CD4-positive, CD25-positive, alpha-beta regulatory T cell (primary cell): ENCODE measurements at places on chromosomes 7 and 10.

DNA sequence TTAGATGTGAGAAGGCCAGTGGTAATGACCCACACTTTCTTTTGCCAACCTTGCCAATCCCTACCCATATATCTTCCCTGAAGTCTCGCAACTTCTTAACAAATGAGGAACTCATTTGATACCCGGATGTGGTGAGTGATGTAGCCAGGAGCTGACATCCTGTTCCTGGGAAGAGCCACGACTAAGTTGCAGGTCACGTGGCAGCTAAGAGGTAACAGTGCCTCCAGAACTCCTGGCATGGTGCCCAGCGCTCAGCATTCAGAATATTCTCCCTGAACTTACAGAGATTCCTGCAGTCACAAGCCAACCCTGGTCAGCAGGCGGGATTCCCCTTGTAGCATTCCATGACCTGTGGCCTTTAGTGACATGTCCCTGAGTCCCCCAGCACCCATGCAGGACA, 282.5 kb downstream of the GALNT17 start:
- DNase-seq, result no peak

DNA sequence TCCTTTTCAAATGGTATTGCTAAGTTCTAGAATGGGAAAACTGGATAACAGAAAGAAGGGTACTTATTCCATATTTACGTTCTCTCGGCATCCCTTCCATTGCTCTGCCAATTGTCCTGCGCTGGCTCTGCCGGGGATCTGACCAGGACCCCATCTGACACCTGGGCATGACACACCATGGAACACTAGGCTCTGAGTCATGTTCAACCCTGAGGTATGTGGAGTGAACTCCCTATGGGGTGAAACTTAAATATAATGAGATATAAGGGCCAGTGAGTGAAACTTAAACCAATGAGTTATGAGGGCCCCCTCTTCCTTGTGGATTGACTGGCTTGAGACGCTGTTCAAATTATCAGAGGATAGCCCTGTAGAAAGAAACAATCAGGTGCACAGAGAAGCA, 55.1 kb upstream of the ZEB1 start:
- DNase-seq, result no peak

DNA sequence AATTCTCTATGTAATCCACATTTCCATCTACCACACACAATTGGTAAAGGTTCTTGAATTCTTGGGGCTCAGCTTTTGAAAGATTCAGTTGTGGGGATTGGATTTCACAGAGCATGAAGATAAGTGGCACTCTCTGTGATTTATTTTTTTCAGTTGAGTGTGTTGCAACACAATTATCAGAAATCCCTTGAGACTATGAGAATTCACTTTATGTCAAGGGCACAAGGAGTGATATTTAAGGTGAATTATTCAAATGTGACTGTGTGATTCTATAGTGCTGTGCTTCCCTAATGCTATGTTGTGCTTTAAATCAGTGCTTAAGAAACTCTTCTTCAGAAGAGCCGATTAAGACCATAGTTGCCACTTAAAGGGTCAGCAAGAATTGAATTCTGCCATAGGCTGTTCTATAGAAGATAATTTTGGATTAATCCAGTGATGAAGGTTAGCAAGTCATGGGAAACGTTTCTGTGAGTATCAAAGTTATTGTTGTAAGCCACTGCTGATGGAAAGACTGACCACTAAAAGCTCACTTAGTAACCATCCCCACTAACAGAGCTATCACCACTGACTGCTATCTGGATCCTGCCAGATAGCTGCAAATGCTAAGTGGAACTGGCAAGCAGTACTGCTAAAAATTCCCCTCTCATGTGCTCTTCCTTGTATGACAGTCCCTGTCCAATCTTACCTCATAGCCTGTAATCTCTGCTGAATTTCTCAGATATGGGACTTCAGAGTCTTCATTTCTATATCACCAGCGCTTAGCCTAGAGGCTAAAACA, 134.0 kb upstream of the SEMA3D start:
- no peak for DNase-seq

DNA sequence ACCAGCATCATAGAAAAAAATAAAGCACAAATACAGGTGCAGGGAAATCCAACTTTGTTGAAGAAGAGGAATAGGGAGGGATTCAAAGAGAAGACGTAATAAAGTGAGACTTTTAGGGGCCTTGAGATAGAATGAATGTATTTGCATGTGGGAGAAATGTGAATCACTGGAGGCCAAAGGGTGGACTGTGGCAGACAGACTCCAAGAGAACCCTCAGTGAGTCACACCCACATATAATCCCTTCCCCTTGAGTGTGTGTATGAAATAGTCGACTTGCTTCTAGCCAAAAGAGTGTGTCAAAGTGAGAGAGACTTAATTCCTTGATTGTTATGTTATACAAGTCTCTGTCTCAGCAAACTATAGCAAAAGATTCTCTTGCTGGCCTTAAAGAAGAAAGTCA, 101.3 kb upstream of the GHITM start:
- no peak for DNase-seq

GRCh38 chr7:140330595-140330994, 67.7 kb downstream of the SLC37A3 start:
- DNase-seq, result no peak

DNA sequence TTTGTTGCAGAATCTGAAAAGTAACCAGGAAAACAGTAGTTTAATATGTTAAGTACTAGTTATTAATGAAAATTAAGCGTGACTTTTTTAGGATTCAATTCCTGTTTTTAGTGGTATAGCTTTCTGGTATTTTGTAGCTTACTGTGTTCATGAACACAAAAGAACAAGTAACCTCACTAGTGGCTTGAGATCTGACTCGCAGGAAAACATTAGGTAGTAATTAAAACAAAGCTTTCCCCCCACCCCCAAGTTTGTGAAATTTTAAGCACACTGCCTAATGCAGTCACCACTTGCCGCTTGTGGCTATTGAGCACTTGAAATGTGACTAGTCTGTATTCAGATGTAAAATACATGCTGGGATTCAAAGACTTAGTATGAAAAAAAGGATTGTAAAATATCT, 102.5 kb upstream of the RPA3 start:
- no peak for DNase-seq

DNA sequence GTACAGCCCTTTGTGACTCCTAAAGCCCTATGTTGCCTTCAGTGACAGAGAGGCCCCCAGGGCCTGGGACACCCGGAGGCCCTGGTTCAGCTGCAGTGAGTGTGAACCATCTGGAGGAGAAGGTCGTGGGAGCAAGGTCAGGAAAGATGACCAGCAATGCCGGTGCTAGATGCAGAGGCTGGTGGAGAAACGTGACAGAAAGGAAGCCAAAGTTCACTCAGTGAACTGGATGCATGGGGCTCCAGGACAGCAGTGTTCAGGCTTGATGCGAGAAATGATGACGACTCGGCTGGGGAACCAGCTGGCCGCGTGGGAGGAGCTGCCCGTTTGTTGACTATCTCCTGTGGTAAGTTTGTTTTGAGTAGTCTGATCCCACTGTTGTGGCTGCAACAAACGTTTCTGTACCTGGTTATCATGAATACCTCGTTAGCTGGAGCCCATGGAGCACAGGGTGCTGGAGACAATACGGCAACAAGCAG, 54.1 kb upstream of the MKRN1 start:
- no peak for DNase-seq

DNA sequence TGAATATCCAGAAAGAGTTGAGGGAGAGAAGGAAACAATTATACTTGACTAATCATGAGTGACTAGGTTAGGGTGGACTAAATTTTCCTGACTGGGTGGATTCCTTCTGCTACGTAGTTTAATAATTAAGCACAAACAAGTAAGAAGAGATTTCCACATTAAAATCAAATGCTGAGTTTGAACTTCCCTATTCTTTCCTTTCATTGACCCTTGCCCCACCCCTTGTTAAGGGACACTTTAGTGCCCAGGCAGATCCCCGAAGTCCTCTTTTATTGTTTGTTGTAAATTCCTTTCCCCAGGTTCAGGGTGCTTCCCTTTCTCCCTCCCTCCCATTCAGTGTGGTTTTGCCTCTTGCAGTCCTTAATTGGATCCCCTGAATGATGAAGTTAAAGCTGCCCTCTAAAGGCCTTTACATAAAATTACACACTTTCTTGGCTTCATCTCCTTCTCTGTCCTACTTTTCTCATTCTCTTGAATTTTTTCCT, 8.8 kb upstream of the SPAM1 start:
- DNase-seq, result peak; percentile 1

DNA sequence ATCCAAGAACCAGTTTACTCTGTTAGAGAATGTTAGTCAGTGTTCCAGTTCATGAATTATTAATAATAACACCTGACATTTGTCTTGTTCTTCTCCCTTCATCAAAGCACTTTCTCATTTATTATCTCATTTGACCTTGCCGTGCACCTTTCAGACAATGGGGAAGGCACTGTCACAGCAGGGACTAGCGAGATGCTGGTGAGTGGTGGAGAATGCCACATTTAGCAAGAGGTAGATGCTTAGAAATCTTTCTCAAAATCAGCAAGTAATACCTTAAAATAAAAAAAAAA, 34.2 kb upstream of the XRCC2 start:
- DNase-seq, result no peak

GRCh38 chr10:78405231-78405630, 371.6 kb downstream of the RPS24 start:
- no peak for DNase-seq

- no peak for DNase-seq
These were observed 75.2 kb upstream of the PRR15 start for GRCh38 chr7:29488203-29488970.

- DNase-seq, result no peak
These were observed 99.6 kb downstream of the DNAH11 start for GRCh38 chr7:21642422-21642821.

GRCh38 chr7:27073076-27073475, 22.7 kb downstream of the HOXA1 start:
- DNase-seq, result no peak

DNA sequence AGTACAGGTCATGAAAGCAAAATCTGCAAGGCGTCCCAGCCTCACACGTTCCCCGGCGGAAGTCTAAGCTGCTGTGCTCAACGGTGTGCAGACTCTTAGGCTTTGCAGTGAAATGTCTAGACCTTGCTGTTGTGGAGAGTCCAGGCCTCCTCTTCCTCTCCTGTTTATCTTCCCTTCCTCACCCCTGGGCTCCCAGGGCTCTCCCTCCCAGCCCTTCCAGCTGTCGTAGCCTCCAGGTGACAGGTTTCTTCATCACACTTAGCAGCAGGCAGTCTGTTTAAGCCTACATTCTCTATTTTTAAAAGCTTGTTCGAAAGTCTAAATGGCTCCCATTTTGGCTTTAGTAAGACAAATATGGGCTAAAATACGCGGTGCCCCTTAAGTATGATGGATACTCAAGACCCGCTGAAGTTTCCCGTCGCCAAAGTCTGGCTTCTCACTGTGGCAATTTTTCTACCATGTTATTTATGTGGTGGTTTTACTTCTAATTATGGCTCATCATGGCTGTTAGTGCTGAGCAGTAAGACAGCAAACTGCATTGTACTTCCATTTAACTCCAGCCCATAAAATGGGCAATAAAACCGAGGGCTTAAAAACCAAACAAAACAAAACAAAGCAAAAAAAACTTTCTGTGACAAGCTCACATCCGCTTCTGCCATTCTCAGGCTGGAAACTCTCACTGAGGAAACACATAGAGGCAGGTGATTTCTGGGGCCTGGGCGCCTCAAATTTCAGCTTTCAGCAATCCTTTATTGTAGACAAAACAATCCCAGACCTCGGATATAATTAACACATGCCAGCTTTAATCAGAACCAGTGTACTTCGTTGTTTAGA, 243.2 kb downstream of the SNX10 start:
- no peak for DNase-seq

DNA sequence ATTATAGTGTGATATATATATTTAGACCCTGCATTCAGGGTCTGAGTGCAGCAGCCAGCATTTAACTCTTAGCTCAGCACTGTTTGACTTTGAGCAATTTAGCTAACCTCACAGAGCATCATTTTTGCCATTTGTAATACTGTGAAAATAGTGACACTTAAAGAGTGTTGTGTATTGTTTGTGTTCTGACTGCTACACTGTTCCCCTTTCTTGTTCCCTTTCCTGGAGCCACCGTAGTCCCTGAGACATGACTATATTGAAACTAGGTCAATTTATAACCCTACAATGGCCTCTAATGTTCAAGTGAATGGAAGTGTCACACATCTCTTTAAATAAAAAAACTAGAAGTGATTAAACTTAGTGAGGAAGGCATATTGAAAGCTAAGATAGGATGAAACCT, 20.3 kb upstream of the CD36 start:
- no peak for DNase-seq

- DNase-seq, result no peak
These were observed 12.3 kb downstream of the CNPY1 start for GRCh38 chr7:155533827-155534690.

DNA sequence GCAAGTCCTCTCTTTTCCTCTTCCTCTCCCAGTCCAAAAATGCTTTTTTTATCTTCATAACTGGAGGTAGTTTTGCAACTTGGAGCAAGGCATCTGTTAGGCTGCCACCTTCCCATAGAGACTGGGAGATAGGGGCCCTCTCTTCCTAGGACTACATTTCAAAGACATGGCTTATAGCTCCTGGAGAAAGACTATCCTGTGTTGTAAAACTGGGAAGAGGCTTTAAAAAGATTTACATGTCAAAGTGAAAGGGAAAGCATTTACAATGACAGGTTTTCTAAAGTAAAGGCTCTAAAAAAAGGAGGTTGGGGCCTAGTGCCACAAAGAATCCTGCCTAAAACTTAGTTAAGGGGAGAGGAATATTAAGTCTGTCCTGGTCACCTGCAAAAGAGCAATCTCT, 82.2 kb upstream of the SEMA3E start:
- DNase-seq, result no peak

- no peak for DNase-seq
These were observed 72.9 kb upstream of the OGDHL start for GRCh38 chr10:49834976-49835375.

DNA sequence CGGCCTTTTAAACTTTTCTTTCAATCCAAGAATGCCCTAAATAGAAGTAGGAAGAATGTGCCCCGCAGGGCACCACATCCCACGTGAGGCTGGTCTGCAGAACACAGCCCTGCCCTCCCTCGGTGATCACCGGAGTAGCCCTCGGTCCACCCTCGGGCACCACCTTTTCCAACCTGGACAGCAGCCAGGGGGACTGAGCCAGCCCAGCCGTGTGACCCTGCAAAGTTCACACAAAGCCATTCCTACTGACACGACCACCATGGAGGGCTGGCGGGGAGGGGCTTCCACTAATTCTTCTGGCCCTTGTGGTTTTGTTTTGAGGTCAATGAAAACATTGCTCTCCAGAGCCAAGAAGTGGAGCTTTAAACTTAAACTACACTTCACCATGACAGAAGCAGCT, 132.2 kb downstream of the TCERG1L start:
- no peak for DNase-seq

- peak; percentile 59 for DNase-seq
These were observed 8.0 kb downstream of the KLF6 start for GRCh38 chr10:3776796-3777571.

- no peak for DNase-seq
These were observed 176.0 kb upstream of the TNRC18 start for GRCh38 chr7:5599543-5600200.
